AG09309 (cell line): ENCODE measurements at places on chromosomes 2 and 18.

DNA sequence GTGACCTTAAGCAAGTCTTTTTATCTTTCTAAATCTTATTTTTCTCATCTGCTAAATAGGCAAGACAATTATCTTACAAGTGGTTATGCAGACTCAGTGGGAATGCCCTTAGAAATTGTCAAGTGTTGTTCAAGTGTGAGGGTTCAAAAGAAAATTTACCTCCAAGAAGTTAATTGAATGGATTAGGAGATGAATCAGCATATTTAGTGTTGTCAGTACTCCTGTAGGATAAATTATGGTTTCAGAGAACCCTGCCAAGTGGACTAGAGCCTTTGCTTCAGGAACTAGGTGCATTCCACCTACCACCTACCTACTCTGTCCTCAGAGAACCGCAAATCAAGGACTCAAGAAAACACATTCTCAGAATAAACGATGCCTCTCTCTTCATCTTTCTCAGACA is 69.8 kb upstream of the KCTD1 start:
- DNase-seq, result no peak

- DNase-seq, result peak; percentile 99
These were observed 90.6 kb downstream of the TWIST2 start for GRCh38 chr2:238938401-238939055.

DNA sequence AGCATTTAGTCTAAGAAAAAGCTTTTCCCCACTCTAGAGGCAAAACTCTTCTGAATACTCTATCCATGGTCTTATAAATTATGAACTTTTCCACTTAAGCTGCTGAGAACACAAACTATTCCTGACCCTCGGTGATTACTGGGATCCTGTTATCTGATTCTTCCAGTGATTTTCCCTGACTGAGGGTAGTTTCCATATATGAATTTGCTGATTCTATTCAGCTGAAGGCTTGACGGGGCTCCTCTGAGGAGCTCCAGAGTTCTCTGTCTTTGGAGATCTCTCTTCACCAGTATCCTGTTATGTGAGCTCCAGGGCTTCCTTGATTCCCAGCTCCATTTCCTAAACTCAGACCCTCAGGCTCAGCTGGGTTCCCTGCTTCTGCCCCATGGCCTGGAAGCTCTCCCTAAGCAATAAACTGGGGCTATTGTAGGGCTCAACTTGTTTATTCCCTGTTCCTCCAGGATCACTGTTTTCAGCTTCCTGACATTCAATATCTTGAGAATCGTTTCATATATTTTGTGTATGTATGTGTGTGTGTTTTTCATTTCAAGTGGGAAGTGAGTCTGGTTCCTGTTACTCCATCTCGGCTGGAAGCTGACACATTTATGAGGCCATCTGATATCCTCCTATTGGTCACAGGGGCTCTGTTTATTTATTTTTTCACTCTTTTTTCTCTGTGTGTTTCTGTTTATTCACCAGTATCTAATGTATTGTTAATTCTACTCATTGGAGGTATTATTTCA is 78.2 kb downstream of the ARHGAP28 start:
- DNase-seq, result no peak

DNA sequence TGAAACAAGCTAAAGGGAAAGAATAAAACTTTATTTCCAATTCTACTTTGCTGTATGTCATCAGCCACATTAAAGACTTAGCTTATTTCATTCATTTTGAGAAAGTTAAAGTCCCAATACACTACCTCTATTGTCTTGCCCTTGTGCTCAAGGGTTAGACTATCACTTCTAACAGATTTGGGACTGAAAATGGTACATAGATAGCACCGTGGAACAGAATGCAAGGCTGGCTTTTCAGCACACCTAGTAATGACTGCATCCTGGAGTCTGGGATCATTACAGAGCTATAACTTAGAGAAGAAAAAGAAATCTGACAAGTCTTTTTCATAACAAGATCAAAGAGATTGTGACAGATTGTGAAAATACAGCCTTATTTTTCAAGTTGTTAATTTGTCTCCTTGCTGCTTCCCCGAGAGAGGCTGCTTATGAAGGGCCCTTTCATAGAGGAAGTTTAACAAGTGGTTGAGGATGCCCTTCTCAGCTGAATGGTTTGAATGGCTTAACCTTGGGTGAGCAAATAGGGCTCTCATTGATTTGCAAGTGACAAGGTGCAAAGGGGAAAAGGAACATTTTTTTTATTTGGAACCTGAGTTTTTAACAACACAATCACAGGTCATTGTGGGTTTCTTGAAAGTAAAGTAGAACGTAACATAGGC is 371.8 kb downstream of the EPHA4 start:
- DNase-seq, result no peak

- no peak for DNase-seq
These were observed 12.8 kb upstream of the TNP1 start for GRCh38 chr2:216872624-216873023.

DNA sequence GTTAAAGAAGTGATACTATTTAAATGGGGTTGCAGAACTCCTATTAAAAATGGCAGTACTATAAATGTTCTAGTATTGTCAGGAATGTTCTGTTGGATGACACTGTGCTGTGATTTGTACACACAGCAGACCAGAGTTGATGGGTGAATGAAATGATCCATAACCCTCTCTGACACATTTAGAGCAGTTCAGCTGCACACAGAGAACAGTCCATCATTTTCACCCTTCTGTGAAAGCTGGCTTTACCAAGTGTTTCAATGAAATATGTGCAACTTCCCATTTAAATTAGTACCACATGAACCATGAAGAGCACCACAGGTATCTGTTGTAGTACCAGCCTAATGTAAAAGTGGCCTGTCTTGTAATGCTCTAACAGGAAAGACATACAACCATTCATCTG is 981.4 kb downstream of the TMEM182 start:
- DNase-seq, result no peak

GRCh38 chr2:191453761-191454160 is 208.6 kb downstream of the MYO1B start:
- DNase-seq, result no peak

DNA sequence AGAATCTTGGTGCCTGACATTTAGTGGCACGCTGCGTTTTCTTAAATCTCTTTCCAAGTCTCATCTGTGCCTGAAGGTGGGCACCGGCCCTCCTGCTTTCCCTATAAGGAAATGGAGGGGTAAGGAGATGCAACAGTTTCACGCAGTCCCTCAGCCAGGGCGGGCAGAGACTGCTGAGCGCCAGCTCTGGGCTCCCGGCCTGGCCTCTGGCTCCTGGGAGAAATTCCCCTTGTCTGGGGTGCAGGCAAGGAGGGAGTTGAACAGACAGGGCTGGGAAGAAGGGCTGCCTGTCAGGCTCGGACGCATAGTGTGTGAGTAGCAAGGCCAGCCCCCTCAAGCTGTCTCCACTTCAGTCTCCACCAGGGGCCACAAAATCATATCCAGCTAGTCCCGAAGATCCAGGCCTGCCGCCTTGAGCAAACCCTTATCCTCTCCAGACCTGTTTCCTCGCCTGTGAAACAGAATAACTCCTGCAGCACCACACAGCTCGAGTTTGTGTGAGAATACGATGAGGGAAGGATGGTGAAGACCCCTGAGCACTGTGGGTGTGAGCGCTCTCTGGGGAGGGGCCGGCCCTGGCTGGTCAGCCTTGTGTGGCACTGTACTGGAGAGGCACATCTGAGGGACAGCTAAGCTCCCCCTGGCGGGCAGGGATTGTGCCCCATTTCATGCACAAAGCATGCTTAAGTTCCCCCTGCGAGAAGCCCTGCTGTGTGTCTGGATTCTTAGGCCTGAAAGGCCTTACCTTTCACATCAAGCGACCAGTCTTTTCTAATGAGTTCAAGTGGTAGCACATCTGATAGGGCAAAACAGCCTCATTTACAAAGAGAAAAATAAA is 33.8 kb downstream of the SDC1 start:
- no peak for DNase-seq

DNA sequence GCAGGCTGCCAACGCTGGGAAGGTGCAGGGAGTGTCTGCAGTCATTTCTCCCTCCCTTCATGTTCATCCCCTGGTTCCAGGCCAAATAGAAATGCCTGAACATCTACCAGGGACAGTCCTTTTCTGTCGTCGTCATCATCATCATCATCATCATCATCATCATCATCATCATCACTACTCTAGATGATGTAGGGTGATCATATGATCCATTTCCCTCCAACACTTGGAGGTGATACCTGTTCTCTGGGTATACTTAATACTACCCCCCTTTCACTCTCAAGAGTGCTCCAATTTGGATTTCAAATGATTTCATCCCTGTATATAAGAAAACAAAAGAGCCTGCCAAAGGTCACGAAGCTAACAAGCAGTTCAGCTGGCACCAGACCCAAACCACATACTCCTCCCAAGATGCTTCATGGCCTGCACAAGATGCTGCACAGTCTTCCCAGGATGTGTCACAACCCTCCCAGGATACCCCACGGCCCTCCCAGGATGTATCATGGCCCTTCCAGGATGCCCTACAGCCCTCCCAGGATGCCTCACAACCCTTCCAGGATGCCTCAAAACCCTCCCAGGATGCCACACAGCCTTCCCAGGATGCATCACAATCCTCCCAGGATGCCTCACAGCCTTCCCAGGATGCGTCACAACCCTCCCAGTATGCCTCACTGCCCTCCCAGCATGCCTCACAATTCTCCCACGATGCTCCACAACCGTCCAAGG is 257.9 kb downstream of the DYSF start:
- peak; percentile 40 for DNase-seq

DNA sequence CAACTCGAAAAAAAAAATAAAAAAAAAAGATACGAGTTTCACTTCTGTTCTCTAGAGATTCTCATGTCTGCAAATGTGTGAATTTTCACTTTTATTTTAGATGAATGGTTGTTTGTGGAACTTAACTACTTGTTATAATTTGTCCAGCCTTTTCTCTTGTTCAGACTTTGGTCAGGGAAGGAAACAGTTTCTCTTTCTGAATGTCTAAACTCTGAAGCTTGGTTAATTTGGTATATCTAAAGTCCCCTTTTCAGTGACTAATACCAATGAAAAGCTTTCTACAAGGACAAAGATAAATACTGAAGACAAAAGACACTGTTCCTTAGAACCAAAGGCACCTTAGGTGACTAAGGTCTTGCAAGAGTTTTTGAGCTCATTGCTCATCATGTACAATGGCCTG is 144.4 kb upstream of the PIEZO2 start:
- no peak for DNase-seq

DNA sequence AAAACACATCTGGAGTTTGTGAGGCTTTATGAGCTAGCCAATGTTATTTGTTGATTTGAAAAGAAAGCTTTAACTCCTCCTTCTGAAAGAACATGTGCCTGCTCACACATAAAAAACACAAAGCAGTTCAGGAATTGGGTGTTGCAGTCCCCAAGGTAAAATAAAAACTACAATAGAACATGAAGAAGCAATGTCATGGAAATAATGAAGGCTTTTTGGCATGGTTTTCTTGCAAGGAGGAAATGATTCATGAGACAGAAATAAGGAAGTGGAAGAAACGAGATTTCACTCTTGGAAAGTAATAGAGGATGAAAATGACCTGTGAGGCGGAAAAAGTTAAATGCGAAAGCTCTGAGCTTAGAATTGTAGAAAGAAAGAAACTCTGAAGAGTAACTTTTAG is 81.1 kb downstream of the TRIB2 start:
- no peak for DNase-seq

DNA sequence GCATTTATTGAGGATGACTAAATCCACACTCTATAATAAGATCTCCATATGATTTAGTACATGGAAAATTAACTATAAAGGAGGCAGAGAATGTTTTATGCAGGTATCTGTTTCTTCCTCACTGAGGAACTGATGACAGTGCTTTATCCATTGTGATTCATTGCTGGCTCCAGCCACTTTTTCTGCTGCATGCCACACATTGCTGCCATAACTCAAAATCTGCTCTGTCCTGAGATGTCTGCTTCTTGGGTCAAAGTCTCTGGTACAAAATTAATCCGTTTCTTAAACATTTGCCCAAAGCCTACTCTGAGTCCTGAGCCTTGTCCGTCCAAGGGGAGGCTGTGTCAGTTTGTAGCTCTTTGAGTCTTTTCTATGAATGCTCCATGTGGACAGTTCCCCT is 15.5 kb upstream of the ARHGAP28 start:
- no peak for DNase-seq

- no peak for DNase-seq
These were observed 3.0 kb downstream of the DHRS9 start for GRCh38 chr2:169072163-169072925.

DNA sequence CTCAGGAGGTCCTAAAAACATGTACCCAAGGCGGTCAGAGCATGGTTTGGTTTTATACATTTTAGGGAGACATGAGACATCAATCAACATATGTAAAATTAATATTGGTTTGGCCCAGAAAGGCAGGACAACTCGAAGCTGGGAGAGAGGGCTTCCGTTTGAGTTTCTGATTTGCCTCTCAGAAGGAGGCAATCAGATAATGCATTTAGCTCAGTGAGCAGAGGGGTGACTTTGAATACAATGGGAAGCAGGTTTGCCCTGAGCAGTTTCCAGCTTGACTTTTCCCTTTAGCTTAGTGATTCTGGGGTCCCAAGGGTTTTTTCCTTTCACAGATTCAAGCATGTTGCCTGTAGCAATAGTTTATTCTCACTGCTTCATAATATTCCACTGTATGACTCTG is 12.6 kb downstream of the SPOPL start:
- DNase-seq, result no peak

DNA sequence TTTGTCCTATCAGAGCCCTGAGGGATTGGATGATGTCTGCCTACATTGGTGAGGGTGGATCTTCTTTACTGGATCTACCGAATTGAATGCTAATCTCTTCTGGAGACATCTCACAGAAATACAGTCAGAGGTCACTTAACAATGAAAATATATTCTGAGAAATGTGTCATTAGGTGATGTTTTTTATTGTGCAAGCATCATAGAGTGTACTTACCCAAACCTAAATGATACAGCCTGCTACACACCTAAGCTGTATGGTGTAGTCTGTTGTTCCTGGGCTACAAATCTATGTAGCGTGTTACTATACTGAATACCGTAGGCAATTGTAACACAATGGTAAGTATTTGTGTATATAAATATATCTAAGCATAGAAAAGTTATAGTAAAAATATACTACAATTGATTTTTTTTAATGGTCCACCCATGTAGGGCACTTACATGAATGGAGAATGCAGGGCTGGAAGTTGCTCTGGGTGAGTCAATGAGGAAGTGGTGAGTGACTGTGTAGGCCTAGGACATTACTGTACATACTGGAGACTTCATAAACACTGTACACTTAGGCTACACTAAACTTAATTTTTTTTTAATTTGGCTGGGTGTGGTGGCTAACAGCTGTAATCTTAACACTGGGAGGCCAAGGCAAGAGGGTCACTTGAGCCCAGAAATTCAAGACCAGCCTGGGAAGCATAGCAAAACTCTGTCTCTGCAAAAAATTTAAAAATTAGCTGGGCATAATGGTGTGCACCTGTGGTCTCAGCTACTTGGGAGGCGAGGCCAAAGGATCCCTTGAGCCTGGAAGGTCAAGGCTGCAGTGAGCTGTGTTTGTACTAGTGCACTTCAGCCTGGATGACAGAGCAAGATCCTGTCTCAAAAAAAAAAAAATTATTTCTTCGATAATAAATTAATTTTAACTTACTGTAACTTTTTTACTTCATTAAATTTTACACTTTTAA is 226.3 kb upstream of the UBE2E3 start:
- no peak for DNase-seq

GRCh38 chr2:70388813-70389212 is 86.9 kb upstream of the FAM136A start:
- DNase-seq, result no peak
